OCI-LY7 (cell line): ENCODE measurements at places on chromosomes 4 and X. TPM values are rescaled to one million over a fixed set of nuclear protein-coding genes. Genes with fewer than 3 reads are reported as not detected.

DNA sequence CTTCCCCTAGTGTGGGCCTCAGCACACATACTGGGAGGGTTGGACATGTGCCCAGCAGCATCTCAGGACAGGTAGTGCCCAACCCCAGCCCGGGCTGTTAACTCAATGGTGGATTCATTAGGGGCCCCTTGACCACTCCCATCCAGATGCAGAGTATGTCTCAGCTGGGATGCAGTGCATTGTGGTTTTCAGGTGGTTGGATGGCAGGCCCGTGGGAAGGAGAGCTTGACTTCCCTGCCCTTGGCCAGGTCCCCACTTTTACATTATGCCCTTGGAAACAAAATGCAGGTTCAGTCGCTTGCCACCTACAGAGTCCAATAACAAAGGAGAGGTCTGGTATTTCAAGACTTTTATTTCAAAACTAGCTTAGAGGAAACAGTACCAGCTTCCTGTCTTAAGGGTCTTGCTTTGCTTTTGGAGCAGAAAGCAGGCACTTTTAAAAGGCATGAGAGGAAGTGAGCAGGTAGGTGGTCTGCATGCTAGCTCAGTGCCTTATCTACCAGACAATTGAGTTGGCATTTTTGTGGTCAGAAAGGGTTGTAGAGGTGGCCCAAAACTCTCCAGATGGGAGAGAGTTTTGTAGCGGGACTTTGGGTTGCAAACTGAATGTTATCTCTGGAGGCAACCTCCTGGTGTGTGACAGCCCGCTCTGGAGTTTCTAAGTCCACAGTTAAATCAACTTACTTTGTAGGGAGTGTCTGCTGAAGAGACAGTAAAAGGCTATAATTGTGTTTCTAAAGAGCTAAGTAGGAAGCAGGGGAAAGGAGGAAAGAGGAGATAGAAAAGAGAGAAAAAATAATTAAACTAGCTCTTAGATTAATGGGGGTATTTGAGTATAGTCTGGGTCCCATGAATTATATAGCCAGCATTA is 171.0 kb downstream of the GALNTL6 start:
- no peak for DNase-seq

- DNase-seq = no peak
Measured at GRCh38 chr4:107725281-107725859, 5.3 kb upstream of the PAPSS1 start.

- DNase-seq = no peak
Measured at GRCh38 chr4:144658903-144659302, 12.9 kb downstream of the HHIP start.

GRCh38 chr4:80713409-80713808 is 317.1 kb upstream of the BMP3 start:
- no peak for DNase-seq

DNA sequence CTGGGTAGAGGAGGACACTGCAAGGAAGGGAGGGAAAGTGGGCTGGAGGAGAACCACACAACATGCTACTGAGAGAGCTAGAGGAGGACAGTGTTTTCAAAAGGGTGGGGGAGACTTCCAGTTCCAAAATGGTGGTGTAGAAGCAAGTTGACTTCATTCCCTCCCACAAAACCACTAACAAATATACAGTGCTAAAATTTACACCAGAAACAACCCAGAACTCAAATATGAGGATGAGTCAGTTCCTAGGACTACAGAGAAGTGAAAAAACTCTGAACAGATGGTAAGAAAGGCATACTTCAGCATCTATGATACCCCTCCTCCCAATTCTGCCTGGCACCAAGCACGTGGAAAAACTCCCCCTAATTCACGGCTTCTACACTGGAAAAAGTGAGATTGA is 9.8 kb downstream of the AADAT start:
- DNase-seq = no peak

DNA sequence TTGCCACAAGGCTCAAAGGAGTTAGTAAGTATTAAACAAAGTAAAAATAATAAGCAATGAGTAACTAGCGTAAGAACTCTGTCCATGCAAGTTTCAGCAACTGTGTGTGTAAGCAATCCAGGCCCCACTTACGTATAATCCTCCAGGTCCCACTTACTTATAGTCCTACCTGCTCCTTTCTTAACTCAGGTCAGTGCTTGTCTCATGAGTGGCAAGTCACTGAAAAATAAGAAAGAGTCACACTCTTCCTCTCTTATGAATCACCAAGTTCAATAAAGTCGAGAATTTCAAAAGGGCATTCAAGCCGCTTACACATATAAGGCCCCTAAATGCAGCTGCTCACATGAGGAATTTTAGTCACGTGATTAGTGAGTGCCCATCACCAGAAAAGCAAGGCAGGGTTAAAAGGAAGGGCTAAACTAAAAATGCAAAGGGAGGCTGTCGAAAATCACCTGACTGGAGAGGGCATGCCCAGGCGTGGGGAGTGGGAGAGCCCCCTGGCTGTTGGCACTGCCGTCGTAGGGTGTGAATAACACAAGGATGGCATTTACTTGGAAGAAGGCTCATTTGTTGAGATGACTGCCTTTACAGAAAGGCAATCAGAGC is 58.2 kb downstream of the ZNF827 start:
- DNase-seq = no peak

Gene SOWAHB
- not detected in 2 replicates for total RNA-seq

Gene MAGEA2
- total RNA-seq = not detected in 2 replicates

Gene MAGEA1
- not detected in 2 replicates for total RNA-seq

Gene PRSS12
- total RNA-seq = not detected in 2 replicates
